Smooth muscle cell of trachea (primary cell): ENCODE measurements at places on chromosomes 7 and 10. TPM values are rescaled to one million over a fixed set of nuclear protein-coding genes. Genes with fewer than 3 reads are reported as not detected.

Gene AMZ1
- total RNA-seq = 0.15 and 1.3 TPM in 2 replicates

Gene SLIT1
- under 0.01 and 0.17 TPM in 2 replicates for total RNA-seq

Gene TAS2R5
- 0.73 and 1.7 TPM in 2 replicates for total RNA-seq

Gene ZNF467
- 0.73 and 1.3 TPM in 2 replicates for total RNA-seq

Gene STEAP4
- total RNA-seq = 1.2 and 1.7 TPM in 2 replicates

Gene GIMAP2
- total RNA-seq = 0.58 and 0.83 TPM in 2 replicates

Gene CYP2C19
- not detected in 2 replicates for total RNA-seq

Gene TUBB8
- 0.15 TPM in 1 of 2 replicates, not detected in the other for total RNA-seq

Gene ITPRID1
- not detected in 2 replicates for total RNA-seq

Gene SPDYE2
- total RNA-seq = not detected in 2 replicates

Gene ELN
- total RNA-seq = 4.4 and 7.8 TPM in 2 replicates

Gene AKR1C8
- not detected in 2 replicates for total RNA-seq

Gene CACNB2
- total RNA-seq = 1.2 and 1.6 TPM in 2 replicates
